Activated naive CD8-positive, alpha-beta T cell treated with anti-CD3 and anti-CD28 coated beads for 36 hours (primary cell): ENCODE measurements at places on chromosomes 4 and X. TPM values are rescaled to one million over a fixed set of nuclear protein-coding genes. Genes with fewer than 3 reads are reported as not detected.

The BCLAF3 gene
- 3.7 TPM for total RNA-seq

The ZNF711 gene
- total RNA-seq, result 1.5 TPM

DNA sequence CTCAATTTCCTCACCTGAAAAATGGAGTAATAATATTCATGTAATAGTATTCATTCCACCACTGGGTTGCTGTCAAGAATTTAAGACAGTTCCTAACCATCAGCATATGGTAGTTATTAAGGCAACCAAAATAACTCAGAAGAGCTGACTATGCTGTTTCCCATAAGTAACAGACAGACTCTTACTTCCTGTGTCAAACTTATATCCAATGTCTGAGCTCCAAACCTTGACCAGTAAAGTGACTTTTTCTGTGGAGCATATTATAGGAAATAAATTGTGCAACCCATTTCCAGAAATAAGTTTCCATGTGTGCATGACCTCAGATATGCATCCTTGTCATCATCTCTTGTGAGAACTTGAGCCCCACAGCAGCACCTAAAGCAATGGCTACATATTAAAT is 78.8 kb downstream of the HADH start:
- no peak for DNase-seq

The ABHD18 gene
- total RNA-seq, result 18.4 TPM

GRCh38 chr4:1723131-1723801 is 1.9 kb downstream of the TACC3 start:
- DNase-seq, result peak; percentile 73

- DNase-seq, result no peak
These were observed 46.9 kb downstream of the ACOX3 start for GRCh38 chr4:8393593-8394038.
